ENCODE measurements at places on chromosomes 3 and 15. TPM values are rescaled to one million over a fixed set of nuclear protein-coding genes. Genes with fewer than 3 reads are reported as not detected.

ASTE1 gene
- total RNA-seq = 3.9 TPM

CPA3 gene
- total RNA-seq = 1.5 TPM

CORO2B gene
- total RNA-seq = 0.32 TPM

ST6GAL1 gene
- total RNA-seq = 40.3 TPM

TAGLN3 gene
- total RNA-seq = not detected

SCAANT1 gene
- total RNA-seq = not detected

ARHGEF26 gene
- 1.3 TPM for total RNA-seq

BFSP2 gene
- not detected for total RNA-seq

FAM81A gene
- total RNA-seq = 0.06 TPM

HACL1 gene
- total RNA-seq = 32.8 TPM

FOXL2NB gene
- not detected for total RNA-seq

ACSBG1 gene
- not detected for total RNA-seq

PLA1A gene
- total RNA-seq = 20.3 TPM

CLDND1 gene
- total RNA-seq = 76.4 TPM

HRG gene
- not detected for total RNA-seq

TGM4 gene
- total RNA-seq = not detected

CFAP92 gene
- 0.69 TPM for total RNA-seq

LYZL4 gene
- total RNA-seq = not detected

GHSR gene
- not detected for total RNA-seq

TRIM69 gene
- total RNA-seq = 13.7 TPM

TMEM158 gene
- total RNA-seq = 0.44 TPM

SLC22A13 gene
- total RNA-seq = 0.16 TPM

PIF1 gene
- 13.4 TPM for total RNA-seq

AMIGO3 gene
- total RNA-seq = not detected

CDC25A gene
- 10.8 TPM for total RNA-seq

MEGF11 gene
- total RNA-seq = under 0.01 TPM

ZNF80 gene
- total RNA-seq = not detected

CLEC3B gene
- 0.57 TPM for total RNA-seq

MAP2K1 gene
- 26.6 TPM for total RNA-seq

GRM7 gene
- total RNA-seq = not detected

ITIH1 gene
- total RNA-seq = 0.16 TPM

DYNLT2B gene
- total RNA-seq = 5.0 TPM

ACKR2 gene
- total RNA-seq = 0.16 TPM

ITGA11 gene
- total RNA-seq = 1.6 TPM

MASP1 gene
- 0.19 TPM for total RNA-seq

DISP2 gene
- 0.38 TPM for total RNA-seq

CP gene
- 0.81 TPM for total RNA-seq

PPP1R14D gene
- not detected for total RNA-seq
